Activated T-cell treated with anti-CD3 and anti-CD28 coated beads for 1 hour (primary cell): ENCODE measurements at places on chromosomes 6 and 20.

- peak; percentile 62 for DNase-seq
Observed at GRCh38 chr6:41027799-41028560, 11.0 kb downstream of the UNC5CL start.

GRCh38 chr6:163955756-163956155, 541.2 kb downstream of the QKI start:
- no peak for DNase-seq

DNA sequence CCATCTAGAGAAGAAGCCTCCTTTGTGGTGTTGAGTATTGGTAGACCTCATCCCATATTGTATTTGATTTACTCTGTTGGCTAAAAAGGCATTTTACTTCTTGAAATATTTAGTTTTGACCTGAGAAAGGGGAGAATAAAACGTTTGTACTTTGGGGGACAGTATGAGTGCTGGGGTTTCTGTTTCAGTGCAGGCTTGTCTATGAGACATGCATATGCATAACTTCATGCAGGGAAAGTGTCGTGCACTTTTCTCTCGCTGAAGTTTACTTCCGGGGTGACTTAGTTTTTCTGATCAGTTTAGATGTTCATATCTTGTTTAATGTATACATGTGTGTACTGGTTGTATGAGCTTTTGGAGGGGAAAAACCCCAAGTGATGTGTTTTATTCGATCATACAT, 59.5 kb downstream of the UTRN start:
- no peak for DNase-seq

GRCh38 chr6:81929828-81930227, 177.3 kb upstream of the TENT5A start:
- DNase-seq, result no peak

DNA sequence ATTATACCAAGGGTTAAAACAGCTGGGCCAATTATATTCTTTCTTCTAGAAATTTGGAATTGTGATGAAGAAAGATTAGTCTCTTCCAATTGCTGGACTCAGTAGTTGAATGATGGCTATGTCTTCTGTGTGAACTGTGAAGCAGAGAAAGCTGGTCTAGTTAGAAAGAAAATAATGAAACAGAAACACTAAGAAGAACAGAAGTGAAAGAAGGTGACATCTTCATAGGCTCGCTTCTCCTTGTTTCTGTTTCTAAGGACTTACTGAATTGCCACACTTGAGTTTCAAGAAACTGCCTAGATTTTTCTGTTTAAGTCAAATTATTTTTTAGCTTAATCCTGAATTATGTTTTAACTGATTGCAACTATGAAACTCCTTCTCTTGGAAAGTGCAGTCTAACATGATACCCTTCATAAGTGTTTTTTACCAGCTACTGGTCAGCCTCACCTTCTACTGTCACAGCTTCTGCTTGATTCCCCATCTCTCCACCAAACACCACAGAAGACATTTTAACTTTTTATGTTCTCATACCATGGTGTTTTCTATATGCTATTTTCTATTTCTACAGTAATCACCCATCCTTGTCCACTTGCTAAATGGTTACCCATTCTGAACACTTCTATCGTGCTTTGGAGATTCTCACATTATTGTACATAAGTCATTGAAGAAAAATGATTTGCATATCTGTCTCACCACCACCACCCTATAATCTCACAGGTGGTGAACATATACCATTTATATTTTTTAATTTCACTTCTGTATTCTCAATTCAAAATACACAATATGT, 268.8 kb downstream of the GRIK2 start:
- no peak for DNase-seq

DNA sequence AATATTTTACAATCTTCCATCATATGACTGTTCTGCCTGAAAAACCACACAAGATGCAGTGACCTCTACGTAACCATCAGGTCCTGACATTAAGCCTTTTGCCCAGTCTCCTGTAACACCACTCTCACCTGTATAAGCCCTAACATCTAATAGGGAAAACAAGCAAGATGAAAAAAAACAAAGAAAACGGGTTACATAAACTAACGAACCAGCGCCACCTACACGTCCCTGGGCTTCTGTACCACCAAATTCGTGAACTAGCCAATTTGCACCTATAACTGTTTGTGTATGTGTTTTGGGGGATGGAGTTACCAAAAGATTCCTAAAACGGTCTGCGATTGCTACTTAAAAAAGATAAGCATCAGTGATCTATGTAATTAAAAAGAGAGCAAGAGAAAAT, 70.2 kb downstream of the BLOC1S5 start:
- DNase-seq, result no peak

DNA sequence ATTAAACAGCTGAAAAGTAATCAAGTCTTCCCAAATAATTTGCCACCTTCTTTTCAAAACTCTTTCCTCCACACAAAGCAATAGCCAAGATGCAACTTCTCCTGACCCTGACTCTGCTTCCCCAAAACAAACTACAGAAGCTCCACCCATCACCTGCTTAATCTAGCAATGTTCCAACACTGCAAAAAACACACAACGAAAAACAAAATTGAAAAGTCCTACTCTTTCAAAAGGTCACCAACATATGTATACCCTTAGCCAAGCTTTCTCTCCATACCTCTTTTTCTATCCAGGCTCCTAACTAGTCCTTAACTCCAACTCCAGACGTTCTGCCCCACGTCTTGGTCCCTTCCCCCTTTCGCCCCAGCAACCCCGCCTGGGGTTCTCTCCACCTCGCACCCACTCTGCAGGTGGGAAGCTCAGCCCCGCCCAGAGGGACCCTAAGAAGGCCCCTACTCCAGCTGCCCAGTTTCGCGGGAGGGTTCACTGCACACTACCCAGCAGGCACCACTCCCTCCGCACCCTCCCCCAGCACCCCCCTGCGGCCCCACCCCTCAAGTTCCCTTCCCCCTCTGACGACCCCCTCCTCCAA, 717 bp downstream of the CSNK2A1 start:
- peak; percentile 2 for DNase-seq
